ENCODE measurements at places on chromosomes 5 and 9. TPM values are rescaled to one million over a fixed set of nuclear protein-coding genes. Genes with fewer than 3 reads are reported as not detected.

FABP6 gene
- total RNA-seq, result not detected

GNA14 gene
- total RNA-seq, result 0.57 TPM

GARNL3 gene
- 1.9 TPM for total RNA-seq

SLC25A2 gene
- total RNA-seq, result 0.18 TPM
